Activated T-cell treated with anti-CD3 and anti-CD28 coated beads, Interleukin-2, amount 50 U/mL, for 4 hours (primary cell): ENCODE measurements at places on chromosomes 11 and 22.

GRCh38 chr11:87961606-87962005 is 213.6 kb downstream of the RAB38 start:
- DNase-seq = no peak

GRCh38 chr11:8389029-8389996 is 125.6 kb upstream of the LMO1 start:
- DNase-seq = no peak

DNA sequence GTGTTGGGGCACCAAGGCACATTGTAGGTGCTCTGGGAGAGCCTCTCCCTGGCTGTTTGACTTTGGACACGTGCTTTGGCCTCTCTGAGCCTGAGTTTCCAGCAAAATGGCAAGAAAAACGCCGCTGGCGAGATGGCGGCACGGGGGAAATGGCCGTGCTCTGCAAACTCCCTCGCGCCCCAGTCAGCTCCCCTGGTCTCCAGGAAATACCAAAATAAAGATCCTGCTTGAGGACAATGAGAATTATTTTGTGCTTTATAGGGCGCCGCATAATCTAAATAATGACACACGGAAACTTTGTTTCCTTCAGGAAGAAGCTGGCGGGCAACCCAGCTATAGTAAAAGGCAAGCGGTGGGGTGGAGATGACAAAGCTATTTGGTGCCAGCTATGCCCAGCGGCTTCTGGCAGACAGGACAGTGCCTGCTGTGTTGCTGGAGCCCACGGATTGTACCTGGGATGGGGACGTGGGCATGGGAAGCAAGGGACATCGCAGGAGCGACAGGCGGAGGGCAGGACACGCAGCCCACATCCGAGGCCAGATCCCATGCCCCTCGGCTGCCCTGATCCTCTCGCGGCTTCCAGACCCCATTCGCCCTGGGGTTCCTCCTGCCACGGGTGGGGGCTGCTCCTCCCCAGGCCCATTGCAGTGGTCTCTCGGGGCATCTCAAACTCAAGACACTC is 26.3 kb upstream of the RFPL3 start:
- no peak for DNase-seq

DNA sequence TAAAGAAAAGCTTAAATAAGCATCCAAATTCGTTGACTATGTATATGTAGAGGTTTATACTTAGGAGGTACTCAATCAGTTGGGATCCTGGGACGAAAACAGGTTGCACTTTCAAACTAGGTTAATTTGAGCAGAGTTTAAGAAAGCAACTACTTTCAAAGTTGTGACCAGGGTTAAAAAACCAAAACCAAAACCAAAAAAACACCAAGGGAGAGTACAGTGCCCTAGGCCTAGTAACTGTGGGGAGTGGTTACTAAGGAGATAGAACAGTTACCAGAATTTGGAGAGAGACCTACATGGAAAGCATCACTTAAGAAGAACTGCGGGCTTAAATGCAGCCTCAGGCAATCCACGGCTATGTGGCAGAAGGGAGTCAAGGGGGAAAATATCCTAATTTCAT is 148.3 kb downstream of the JRKL start:
- DNase-seq = no peak

GRCh38 chr11:65506772-65507505 is 8.1 kb downstream of the MALAT1 start:
- no peak for DNase-seq

DNA sequence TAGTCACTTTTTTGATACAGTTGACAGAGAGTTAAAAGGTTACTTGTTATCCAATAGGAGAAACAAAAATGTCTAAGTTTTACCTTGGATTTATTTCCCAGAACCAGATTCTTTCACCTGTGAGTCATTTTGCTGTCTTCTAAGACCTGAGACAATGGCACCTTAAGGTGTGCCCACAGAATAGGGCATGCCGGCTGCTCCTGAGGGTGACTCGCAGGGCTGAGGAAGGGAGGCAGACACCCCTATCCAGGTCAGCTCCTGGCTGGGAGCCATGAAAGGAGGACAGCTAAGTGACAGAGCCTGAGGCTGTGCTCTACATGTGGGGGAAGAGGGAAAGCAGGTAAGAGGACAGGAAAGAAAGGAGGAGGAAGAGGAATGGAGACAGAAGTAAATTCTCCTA is 67.8 kb downstream of the RASSF10 start:
- DNase-seq = no peak

DNA sequence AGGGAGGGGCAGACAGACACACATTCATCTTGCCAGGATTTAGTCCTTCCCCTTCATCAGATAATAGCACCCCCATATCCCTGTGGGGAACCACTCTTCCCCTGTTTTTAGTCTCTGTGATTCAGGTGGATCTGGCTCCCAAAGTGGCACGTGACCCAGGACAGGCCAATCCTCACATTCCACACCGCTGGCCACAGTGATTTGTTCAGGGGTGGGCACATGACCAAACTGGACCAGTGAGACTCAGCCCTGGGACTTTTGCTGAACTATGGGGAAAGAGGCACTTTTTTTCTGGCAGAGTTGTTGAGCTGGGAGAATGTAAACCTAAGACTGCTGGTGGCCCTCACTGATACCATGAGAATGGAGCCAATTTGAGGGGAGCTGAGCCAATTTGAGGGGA is 19.1 kb upstream of the KCNJ11 start:
- no peak for DNase-seq

GRCh38 chr11:104609311-104610085 is 288.8 kb downstream of the CASP12 start:
- DNase-seq = peak; percentile 17

- no peak for DNase-seq
Observed at GRCh38 chr11:119378851-119379465, 2.5 kb downstream of the USP2 start.

GRCh38 chr11:61160487-61161189 is 588 bp downstream of the VPS37C start:
- DNase-seq = no peak

GRCh38 chr11:47383071-47383470 is 4.7 kb upstream of the SPI1 start:
- DNase-seq = no peak

DNA sequence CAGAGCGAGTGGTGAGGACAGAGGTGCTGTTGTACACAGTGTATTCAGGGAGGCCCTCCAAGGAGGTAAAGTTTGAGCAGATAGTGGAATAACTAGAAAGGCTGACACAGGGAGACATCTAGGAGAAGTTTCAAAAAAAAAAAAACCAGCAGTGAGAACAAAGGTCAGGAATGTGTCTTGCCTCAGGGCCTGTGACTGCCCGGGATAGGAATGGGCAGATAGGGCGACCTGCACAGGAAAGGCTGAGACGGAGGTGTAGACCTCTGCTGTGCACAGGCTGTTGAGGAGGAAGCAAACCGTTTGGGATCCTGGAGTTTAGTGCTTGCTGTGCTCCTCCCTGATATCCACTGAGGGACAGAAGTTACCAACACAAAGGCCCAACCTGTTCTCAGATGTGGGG is 406.5 kb upstream of the B3GAT1 start:
- DNase-seq = no peak

- no peak for DNase-seq
Observed at GRCh38 chr11:115502636-115503082, 1.6 kb downstream of the CADM1 start.

DNA sequence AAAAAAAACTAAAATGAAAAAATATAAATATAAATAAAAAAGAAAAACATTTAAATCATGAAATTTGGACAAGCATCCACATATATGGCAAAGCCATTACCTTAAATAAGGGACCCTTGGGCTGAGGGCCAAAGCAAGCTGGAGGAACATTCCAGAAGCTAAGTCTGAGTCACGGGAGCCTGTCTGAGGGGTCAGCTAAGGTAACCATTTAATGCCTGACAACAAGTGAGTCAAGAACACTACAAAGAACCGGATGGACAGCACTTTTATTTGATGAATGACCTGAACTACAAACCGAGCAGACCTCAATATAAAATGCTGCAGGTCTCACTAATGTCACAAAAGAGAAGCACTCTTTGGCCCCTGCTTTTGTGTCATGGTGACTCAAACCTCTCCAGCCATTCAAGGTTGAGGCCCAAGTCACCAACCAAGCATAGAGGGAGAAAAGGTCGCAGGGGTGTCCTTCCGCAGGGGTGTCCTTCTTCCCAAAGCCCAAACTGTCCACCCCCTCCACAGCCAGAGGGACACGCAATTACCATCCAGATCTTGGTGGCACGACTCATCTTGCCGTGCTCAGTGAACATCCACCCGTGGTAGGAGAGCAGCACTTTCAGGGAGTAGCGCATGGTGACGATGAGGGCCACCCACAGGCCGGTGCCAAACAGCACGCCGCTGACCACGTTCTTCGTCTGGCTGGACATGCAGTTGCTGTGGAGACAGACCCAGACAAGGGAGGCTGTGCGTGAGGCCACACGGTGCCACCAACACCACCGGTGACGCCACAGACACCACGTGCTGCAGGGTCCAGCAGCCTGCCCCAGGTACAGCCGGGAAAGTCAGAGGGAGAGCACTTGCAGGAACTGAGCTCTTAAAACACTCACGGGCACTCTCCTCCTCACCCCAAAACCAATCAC is 34.5 kb downstream of the CPT1A start:
- no peak for DNase-seq

GRCh38 chr11:70049045-70049444 is 29.1 kb upstream of the ANO1 start:
- DNase-seq = no peak
